Muscle of leg (tissue), 16 donors: ENCODE measurements at places on chromosomes 1 and 21. TPM values are rescaled to one million over a fixed set of nuclear protein-coding genes. Genes with fewer than 3 reads are reported as not detected.

CFAP45 gene
- 0.22 TPM for total RNA-seq

MYCL gene
- total RNA-seq = 2.4 TPM

LCE1C gene
- total RNA-seq = not detected

KIF14 gene
- total RNA-seq = 3.1 TPM

MYOG gene
- total RNA-seq = 480 TPM

S100A9 gene
- 17.8 TPM for total RNA-seq

DNA sequence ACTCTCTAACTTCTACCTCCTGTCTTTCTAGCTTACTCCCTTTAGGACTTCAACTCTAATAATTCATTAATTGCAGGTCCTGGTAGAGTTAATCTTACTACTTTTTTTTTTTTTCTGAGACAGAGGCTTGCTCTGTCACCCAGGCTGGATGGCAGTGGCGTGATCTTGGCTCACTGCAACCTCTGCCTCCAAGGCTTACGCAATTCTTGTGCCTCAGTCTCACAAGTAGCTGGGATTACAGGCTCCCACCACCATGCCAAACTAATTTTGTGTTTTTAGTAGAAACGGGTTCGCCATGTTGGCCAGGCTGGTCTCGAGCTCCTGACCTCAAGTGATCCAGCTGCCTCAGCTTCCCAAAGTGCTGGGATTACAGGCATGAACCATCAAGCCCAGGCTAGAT, 15.7 kb downstream of the BTBD8 start:
- no peaks in the 10 kb centered on the region for H3K36me3 ChIP-seq
- no peak overlapping the region for H3K27ac ChIP-seq
- no peaks in the 10 kb centered on the region for H3K27me3 ChIP-seq
- H3K4me3 ChIP-seq = no peak overlapping the region
- H3K4me1 ChIP-seq = no peaks in the 10 kb centered on the region

DNA sequence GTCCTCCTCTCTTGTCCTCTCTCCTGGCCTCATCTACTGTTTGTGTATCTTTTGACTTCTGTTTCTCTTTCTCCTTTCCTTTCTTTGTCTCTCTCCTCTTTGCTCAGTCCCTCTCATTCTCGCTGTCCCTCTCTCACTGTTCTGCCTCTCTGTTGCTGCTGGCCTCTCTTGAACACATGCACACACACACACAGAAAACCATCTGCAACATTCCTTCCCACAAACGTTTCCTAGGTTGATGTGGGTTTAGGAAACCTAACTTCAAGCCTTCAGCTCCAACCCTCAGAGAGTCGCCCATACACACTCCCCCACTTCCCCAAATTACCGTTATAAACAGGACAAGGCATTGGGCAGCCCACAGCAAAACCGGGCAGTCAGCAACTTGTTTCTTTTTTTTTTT, 10.9 kb upstream of the SSBP3 start:
- DNase-seq = peak; percentile 51
- H3K4me3 ChIP-seq = no peak overlapping the region
- H3K36me3 ChIP-seq = no peaks in the 10 kb centered on the region
- no peak overlapping the region for H3K27ac ChIP-seq

- H3K4me3 ChIP-seq = no peak overlapping the region
- H3K27ac ChIP-seq = no peak overlapping the region
- no peaks in the 10 kb centered on the region for H3K27me3 ChIP-seq
- peaks cover 50% of the 10 kb centered on the region for H3K36me3 ChIP-seq
- DNase-seq = no peak
These were observed 14.1 kb downstream of the INTS3 start for GRCh38 chr1:153741986-153742385.

DNA sequence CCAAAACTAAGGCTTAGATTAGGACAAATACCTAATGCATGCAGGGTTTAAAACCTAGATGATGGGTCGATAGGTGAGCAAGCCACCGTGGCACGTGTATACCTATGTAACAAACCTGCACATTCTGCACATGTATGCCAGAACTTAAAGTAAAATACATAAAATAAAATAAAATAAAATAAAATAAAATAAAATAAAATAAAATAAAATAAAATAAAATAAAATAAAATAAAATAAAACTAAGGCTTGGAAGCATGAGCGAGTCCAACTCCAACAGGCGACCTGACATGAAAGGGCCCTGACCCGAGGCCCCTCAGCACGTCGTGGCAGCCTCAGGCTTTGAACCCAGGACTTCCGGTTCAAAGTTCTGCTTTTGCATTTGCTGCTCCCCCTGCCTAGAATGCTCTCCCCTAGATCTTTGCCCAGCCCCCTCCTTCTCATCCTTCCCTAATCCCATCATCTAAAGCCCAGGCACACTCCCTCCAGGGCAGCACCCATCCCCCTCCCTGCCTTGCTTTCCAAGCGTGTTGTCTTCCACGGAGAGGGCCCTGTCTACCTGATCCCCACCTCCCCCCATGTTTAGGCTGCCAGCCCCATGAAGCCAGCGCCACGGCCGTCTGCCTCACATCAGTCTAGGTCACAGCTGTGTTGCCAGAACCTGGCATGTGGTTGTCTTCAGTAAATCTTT, 64.3 kb downstream of the TAS1R2 start:
- no peaks in the 10 kb centered on the region for H3K27me3 ChIP-seq
- no peaks in the 10 kb centered on the region for H3K36me3 ChIP-seq
- DNase-seq = no peak
- H3K4me1 ChIP-seq = peaks cover 52% of the 10 kb centered on the region
- no peak overlapping the region for H3K4me3 ChIP-seq

GRCh38 chr1:24173638-24174575, 13.2 kb downstream of the IFNLR1 start:
- no peak overlapping the region for H3K4me3 ChIP-seq
- H3K4me1 ChIP-seq = no peaks in the 10 kb centered on the region
- no peak for DNase-seq
- H3K27ac ChIP-seq = no peak overlapping the region
- H3K36me3 ChIP-seq = no peaks in the 10 kb centered on the region

DNA sequence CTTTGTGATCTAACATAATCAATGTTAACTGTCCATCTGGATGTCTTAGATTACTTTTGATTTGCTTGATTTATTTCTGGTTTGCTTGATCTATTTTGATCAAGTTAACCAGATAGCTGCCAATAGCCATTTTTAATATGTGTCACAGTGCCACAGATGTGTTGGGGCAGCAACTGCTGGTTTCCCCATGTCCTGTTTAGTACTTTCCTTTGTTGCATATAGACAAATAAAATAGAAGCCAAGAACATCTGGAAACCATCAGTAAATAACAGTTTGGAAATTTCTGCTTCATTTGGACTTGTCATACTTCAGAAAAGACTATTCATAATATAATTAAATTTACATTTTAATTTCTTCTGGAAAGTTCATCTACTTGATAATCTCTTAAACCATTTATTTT, 145.6 kb upstream of the C21orf91 start:
- DNase-seq = peak; percentile 91
- H3K27ac ChIP-seq = peak overlapping the region; percentile 66
- no peaks in the 10 kb centered on the region for H3K27me3 ChIP-seq
- H3K4me3 ChIP-seq = no peak overlapping the region

- no peak overlapping the region for H3K4me3 ChIP-seq
- DNase-seq = no peak
- H3K27ac ChIP-seq = no peak overlapping the region
- no peaks in the 10 kb centered on the region for H3K36me3 ChIP-seq
- no peaks in the 10 kb centered on the region for H3K4me1 ChIP-seq
These were observed 153.6 kb upstream of the SAMSN1 start for GRCh38 chr21:14699433-14700407.

- no peak overlapping the region for H3K27ac ChIP-seq
- no peak for DNase-seq
- H3K4me3 ChIP-seq = no peak overlapping the region
- no peaks in the 10 kb centered on the region for H3K36me3 ChIP-seq
- no peaks in the 10 kb centered on the region for H3K27me3 ChIP-seq
- H3K4me1 ChIP-seq = peaks cover 7% of the 10 kb centered on the region
These were observed 12.9 kb downstream of the NRIP1 start for GRCh38 chr21:15051644-15052458.

DNA sequence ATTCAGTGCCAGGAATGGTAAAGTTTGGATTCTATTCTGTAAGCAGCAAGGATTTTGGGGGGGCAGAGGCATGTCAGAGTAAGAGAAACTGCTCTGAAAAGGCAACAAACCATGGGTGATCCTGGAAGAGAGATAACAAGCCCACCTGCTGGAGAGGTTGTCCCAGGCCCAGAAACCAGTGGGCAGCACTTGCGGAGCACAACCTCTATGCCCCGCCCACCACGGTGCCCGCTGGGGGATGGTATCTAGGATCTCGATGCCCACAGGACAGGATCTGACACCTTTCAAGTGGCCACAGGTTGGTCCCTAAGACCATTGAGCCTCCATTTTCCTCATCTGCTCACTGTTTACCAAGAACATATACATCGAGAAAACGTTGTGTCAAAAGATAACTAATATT, 20.3 kb upstream of the MUL1 start:
- no peaks in the 10 kb centered on the region for H3K4me1 ChIP-seq
- no peak overlapping the region for H3K27ac ChIP-seq
- peaks cover 11% of the 10 kb centered on the region for H3K27me3 ChIP-seq
- no peak overlapping the region for H3K4me3 ChIP-seq

- H3K36me3 ChIP-seq = no peaks in the 10 kb centered on the region
- no peak for DNase-seq
- H3K4me1 ChIP-seq = no peaks in the 10 kb centered on the region
- no peaks in the 10 kb centered on the region for H3K27me3 ChIP-seq
These were observed 35.5 kb upstream of the ATP6V1G3 start for GRCh38 chr1:198575798-198576641.

DNA sequence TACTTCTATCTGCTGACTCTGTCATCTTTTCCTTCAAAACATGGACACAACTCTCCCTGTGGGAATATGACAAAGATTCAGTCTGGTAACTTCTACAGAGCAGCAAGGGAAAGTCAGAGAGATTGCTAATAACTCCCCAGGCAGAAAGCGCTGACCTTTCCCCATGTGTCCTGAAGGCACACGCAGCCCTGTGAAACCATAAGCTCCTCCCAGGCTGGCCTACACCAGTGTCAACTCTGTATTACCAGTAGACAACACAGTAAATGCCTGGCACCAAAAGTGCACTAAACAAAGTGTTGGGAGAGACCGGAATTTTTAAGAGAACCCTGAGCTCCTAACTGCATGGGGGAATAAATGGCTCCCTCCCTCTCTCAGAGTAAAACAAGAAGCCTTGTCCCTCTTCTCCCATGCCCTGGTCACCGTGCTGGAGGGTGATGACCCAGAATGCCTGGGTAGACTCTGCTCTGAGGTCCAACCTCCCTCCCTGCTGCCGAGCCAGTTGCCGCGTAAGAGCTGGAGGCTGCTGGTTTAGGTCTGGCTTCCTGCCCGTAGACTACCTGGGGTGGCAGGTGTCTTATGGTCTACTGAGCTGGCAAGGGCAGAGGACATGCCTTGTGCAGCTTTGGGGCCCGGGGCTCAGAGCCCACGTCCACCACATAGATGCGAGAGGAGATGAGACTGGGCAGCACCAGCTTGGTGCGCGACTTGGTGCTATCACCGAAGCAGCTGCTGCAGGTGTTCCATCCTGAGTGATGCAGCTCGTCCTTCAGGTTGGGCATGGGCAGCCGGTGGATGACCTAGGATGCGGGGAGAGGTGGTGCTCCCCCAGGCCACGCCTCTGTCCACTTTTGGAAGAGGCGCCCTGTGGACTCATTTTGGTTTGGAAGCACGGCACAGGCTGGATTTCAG, 3.9 kb downstream of the SELENBP1 start:
- H3K27me3 ChIP-seq = no peaks in the 10 kb centered on the region
- peaks cover 36% of the 10 kb centered on the region for H3K36me3 ChIP-seq
- DNase-seq = no peak
- H3K4me1 ChIP-seq = peaks cover 45% of the 10 kb centered on the region
- H3K27ac ChIP-seq = no peak overlapping the region

- no peak overlapping the region for H3K4me3 ChIP-seq
- H3K4me1 ChIP-seq = peaks cover 13% of the 10 kb centered on the region
- no peaks in the 10 kb centered on the region for H3K27me3 ChIP-seq
These were observed 113.8 kb downstream of the RHOU start for GRCh38 chr1:228849011-228849541.
